Ascending aorta (tissue), 2 donors: ENCODE measurements at places on chromosomes 13 and 19.

DNA sequence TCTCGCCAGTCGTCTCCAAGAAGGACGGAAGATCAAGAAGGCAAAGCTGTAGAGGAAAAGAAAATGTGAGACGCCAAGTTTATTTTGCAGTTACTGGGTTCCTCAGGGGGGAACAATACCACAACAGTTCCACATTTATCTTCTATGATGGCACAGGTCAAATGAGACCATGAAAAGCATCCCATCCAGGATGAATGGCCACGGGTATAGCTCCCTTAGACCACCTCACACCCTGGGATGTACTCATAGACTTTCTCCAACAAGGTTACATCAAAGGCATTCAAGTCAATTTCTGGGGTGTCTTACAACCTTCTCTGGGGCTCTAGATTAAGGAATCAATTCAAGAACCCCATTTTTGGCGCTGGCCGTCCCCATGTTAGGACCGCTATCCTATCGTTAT is 4.5 kb downstream of the PEG3 start:
- H3K36me3 ChIP-seq: no peaks in the 10 kb centered on the region
- H3K27me3 ChIP-seq: no peaks in the 10 kb centered on the region
- H3K4me3 ChIP-seq: no peak overlapping the region
- H3K4me1 ChIP-seq: no peaks in the 10 kb centered on the region
- no peak overlapping the region for H3K27ac ChIP-seq
- DNase-seq: no peak

DNA sequence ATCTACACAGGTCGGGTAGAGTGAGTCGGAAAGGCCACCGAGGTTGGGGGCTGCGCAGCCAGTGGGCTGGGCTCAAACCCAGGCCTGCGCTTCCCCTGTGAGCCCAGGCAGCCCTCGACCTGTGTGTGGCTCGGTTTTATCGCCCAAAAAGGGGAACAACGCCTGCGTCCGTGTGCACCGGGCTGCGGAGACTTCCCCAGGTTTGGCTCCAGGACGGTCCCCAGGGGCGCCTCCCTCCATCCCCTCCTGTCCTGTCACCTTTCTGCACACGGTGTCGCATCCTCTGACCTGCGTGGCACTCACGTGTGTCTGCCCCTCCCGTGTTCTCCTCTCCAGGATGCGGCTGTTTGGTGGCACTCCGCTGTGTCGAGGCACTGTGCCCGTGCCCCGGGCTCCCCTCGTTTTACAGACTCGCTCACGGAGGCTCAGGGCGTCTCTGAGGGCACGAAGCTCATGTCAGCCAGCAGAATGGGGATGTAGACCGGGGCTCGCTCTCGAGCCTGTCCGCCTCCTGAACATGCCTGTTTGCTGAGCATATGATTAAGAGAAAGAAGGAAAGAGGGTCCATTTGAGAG is 25.9 kb downstream of the MCF2L start:
- DNase-seq: no peak
- H3K4me3 ChIP-seq: no peak overlapping the region
- no peaks in the 10 kb centered on the region for H3K27me3 ChIP-seq
- no peak overlapping the region for H3K27ac ChIP-seq
- H3K4me1 ChIP-seq: no peaks in the 10 kb centered on the region
- no peaks in the 10 kb centered on the region for H3K36me3 ChIP-seq

GRCh38 chr13:51065372-51066090 is 45.5 kb downstream of the C13orf42 start:
- no peaks in the 10 kb centered on the region for H3K36me3 ChIP-seq
- no peak overlapping the region for H3K4me3 ChIP-seq
- H3K4me1 ChIP-seq: no peaks in the 10 kb centered on the region
- DNase-seq: no peak
- no peak overlapping the region for H3K27ac ChIP-seq

- peak; percentile 56 for DNase-seq
- no peak overlapping the region for H3K27ac ChIP-seq
Observed at GRCh38 chr19:45471931-45472562, 4.3 kb downstream of the FOSB start.

DNA sequence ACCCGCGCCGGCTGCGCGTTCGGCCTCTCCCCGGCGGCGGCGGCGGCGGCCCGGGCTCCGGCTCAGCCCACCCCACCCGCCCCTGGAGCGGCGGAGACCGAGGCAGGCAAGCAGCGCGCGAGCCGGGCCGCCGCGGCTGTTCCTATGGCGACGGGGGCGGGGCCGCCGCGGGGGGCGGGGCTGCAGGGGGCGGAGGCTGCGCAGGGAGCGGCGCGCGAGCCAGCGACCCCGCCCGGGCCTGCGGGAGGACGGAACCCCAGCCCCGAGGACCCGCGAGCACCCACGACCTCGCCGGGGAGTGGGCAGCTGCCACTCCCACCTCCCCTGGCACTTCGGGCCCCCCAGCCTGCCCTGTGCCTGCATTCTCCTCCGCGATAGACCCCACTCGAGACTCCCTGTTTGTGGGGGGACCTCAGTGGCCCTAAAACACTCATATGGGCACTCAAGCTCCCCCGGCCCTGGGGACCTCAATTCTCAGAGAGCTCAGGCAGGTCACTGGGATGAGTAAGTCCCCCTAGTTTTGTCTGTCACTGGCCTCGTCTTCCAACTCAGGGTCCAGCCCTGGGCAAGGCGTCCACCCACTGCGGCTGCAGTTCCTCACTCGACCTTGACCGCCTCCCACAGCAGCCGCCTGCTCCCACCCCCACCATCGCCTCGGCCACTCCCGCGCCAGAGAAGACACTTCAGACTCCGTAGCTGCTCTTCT is at the start of gene CTXN1:
Gene CTXN1 (minus strand): TSS at position 115 of the 706 bp plus-strand sequence. CDS start 597 bp downstream, outside the sequence.
- peaks cover 69% of the 10 kb centered on the region for H3K4me1 ChIP-seq
- peaks cover 20% of the 10 kb centered on the region for H3K36me3 ChIP-seq
- H3K27ac ChIP-seq: no peak within 1 kb of the TSS
- DNase-seq: no peak
- H3K27me3 ChIP-seq: no peaks in the 10 kb centered on the region

DNA sequence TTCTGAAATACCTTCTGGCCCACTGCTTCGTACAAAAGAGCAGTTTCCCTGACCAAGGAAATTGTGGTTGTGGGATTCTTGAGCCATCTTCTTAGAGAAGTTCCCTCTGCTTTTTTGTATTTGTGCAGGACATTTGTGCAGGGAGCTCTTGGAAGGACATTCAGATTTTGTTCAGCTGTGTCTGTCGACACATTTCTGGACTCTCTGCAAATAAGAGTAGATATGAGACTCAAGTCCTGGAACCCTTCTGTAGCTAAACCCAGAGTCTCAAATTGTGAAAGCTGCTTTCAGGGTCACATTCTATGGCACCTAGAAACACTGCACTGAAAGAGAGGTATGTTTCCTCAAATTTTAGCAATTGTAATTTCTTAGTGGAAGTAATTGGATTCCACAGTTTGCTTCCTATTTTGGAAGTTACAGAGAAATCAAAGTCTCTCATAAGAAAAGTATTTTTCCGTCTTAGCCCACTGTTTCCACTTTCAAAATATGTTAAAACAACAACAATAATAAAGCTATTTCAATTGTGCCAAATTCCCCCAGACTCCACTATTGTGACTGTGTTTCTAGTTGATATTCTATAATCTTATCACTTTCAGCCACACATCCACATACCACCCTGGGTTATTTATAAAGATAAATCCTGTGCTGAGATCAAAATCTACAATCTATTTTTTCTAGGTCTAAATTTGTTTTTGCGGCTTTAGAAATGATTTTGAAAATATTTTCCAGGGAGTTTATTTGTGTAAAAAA is 224.0 kb downstream of the COG6 start:
- H3K36me3 ChIP-seq: no peaks in the 10 kb centered on the region
- H3K4me3 ChIP-seq: no peak overlapping the region
- DNase-seq: no peak

DNA sequence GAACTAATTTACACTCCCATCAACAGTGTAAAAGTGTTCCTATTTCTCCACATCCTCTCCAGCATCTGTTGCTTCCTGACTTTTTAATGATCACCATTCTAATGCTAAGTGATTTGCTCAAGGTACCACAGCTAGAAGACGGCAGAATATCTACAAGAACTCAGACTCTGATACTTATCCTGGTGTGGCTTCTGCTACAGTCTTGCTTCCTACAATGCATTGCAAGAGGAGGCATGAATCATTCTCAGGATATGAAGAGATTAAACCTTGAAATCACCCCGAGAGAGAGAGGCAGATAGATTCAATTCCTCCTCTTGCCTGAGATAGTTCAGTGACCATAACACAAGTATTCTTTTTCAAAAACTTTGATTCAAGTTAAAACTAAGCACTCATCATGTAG is 306.4 kb downstream of the TBC1D4 start:
- no peaks in the 10 kb centered on the region for H3K27me3 ChIP-seq
- DNase-seq: no peak
- no peaks in the 10 kb centered on the region for H3K4me1 ChIP-seq
- H3K4me3 ChIP-seq: no peak overlapping the region

DNA sequence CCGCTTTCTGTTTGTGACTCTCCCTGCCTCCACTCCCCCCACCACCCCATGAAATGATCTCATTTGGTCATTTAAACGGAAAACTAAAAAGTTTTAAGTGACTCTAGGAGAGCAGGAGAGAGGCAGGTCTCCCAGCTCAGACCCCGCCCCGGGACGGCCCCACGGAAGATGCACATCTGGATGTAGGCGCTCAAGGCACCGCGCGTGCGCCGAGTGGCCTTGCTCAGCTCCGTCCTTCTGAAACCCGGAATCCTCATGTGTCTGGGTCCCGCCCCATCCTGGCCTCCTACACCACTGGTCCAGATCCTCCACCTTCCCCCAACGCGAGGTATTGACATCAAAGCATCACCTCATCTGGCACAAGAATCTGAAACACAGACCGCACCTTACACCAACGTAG is 15.7 kb upstream of the IGFL1 start:
- H3K4me1 ChIP-seq: peaks cover 11% of the 10 kb centered on the region
- no peak for DNase-seq
- no peaks in the 10 kb centered on the region for H3K36me3 ChIP-seq
- no peak overlapping the region for H3K27ac ChIP-seq
- no peak overlapping the region for H3K4me3 ChIP-seq
